ENCODE measurements at places on chromosomes 5 and 9. TPM values are rescaled to one million over a fixed set of nuclear protein-coding genes. Genes with fewer than 3 reads are reported as not detected.

The PTGER4 gene
- 53.8 TPM for total RNA-seq

The SH3TC2 gene
- not detected for total RNA-seq

The AIF1L gene
- total RNA-seq: 0.42 TPM

The MGAT1 gene
- total RNA-seq: 186 TPM

The PCDHA9 gene
- total RNA-seq: not detected

The ZNF483 gene
- 7.0 TPM for total RNA-seq

The GRM6 gene
- total RNA-seq: not detected

The QRFP gene
- not detected for total RNA-seq

The CTSV gene
- 0.45 TPM for total RNA-seq

The ARSI gene
- total RNA-seq: not detected

The RBM18 gene
- total RNA-seq: 23.4 TPM

The SPINK14 gene
- total RNA-seq: not detected

The BHMT2 gene
- total RNA-seq: not detected

The MGAT4B gene
- 118 TPM for total RNA-seq

The PSD2 gene
- total RNA-seq: 0.08 TPM
